ENCODE measurements at places on chromosomes 3 and 15.

DNA sequence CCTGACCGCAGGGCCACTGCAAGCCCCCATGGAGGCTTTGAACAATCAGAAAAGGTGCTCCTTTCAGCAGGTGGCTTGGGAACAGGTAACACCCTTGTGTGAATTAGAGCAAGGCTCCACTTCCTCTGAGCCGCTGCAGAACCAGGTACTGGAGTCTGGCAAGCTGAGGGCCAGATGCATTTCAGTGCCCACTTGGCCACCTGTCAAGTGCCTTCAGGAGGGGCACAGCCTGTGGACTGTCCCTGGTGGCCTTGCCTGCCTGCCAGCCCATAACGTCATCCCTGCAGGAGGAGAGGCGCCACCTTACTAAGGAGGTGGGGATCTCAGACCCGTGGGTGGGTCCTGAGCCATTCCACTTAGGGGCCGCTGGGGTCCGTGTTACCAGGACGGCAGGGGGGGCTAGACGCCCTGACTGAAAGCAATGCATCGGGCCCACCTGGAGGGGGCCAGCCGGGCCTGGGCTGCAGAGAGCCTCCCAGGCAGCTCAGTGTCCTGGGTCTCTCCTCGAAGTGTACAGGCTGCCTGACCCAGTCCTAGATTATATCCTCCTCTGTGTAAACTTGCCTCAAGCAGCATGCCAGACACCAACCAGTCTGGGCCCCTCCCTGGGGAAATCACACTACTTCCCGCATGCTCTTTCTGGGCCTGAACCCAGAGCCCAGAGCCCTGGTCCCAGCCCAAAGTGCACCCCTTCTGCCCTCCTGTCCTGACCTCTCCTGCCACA is 16.1 kb downstream of the SPTBN5 start:
- DNase-seq: no peak

GRCh38 chr3:64143409-64144130 is 81.7 kb downstream of the PRICKLE2 start:
- no peak for DNase-seq

- DNase-seq: no peak
Observed at GRCh38 chr15:49145651-49146609, 9.5 kb downstream of the COPS2 start.

DNA sequence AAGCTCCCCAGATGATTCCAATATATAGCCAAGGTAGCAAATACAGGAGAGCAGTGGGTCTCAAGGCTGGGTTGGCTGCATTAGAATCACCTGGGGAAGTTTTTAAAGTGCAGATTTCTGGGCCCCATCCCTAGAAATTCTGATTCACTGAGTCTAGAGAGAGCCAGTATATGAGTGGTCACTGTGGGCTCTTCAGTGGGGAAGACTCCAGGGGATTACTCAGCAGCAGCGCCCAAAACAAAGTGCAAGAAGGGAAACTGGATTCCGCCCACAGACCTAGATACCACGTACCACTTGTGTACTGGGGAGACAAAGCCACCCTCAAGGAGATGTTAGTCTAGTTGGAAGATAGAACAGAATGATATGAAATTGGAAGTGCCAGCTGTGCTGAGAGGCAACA is 40.0 kb downstream of the NME9 start:
- no peak for DNase-seq

GRCh38 chr3:138469874-138470273 is 35.5 kb downstream of the ESYT3 start:
- no peak for DNase-seq

DNA sequence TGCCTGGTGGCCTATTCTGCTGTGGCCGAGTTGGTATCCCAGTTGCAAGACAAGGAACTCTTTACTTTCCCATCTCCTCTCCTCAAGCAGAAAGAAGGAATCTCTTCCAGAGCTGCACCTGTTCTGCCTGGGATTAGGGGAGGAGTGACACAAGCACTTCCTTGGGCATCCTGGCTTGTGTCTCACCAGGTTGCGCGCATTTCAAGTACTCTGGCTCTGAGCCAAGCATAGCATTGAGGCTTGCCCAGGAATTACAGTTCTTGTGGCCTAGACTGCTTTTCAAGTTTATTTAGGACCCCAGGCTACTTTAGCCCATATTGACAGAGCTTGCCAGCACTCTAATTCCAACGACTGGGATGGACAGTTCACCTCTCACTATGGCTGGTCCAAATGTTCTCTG is 150.5 kb downstream of the RSRC1 start:
- no peak for DNase-seq

GRCh38 chr15:80501476-80501875 is 97.3 kb downstream of the ARNT2 start:
- DNase-seq: no peak

GRCh38 chr3:38382506-38383080 is 36.0 kb downstream of the XYLB start:
- no peak for DNase-seq

- no peak for DNase-seq
Observed at GRCh38 chr3:17030956-17031652, 146.3 kb downstream of the PLCL2 start.

- no peak for DNase-seq
Observed at GRCh38 chr3:82085851-82086475, 324.5 kb upstream of the GBE1 start.

DNA sequence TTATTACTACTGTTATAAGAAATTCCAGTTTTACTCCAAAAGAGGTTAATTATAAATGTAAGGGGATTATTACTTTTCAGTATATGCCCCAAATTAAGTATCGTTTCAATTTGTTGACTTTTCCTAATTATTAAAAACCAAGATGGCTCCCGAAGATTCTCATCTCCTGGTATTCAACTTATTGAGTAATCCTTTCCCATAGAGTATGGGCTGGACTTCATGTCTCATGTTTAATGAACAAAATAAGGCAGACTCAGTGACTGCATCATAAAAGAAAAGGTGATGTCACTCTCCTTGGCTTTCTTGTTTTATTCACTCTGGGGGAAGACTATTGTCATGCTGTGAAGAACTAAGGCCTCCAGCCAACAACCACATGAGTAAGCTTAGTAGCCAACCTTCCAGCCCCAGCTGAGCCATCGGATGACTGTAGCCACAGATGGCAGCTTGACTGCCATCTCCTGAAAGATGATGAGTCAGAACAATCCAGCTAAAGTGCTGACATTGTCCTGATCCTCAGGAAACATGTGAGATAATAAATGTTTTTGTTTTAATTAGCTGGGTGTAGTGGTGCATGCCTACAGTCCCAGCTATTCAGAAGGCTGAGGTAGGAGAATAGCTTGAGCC is 17.3 kb downstream of the IGF2BP2 start:
- no peak for DNase-seq

GRCh38 chr3:80192936-80193335 is 425.1 kb upstream of the ROBO1 start:
- no peak for DNase-seq

DNA sequence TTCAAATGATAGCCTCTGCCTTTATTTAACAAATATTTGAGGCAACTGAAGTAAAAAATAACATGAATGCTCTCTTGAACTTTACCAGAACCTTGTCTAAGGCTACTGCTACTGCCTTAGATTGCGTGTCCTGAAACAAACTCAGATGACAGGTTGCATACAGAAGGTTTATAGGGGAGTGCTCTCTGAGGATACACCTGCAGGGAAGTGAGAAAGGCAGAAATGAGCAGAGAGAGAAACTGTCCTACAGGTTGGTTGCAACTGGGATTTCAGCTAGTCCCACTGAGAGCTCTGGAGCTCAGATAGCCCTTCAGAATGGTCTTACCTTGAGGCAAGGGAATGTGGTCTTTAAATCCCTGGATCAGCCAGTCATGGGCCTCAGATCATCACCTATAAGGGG is 165.5 kb downstream of the IL5RA start:
- DNase-seq: no peak

- no peak for DNase-seq
Observed at GRCh38 chr15:74497584-74497983, 36.6 kb upstream of the UBL7 start.

DNA sequence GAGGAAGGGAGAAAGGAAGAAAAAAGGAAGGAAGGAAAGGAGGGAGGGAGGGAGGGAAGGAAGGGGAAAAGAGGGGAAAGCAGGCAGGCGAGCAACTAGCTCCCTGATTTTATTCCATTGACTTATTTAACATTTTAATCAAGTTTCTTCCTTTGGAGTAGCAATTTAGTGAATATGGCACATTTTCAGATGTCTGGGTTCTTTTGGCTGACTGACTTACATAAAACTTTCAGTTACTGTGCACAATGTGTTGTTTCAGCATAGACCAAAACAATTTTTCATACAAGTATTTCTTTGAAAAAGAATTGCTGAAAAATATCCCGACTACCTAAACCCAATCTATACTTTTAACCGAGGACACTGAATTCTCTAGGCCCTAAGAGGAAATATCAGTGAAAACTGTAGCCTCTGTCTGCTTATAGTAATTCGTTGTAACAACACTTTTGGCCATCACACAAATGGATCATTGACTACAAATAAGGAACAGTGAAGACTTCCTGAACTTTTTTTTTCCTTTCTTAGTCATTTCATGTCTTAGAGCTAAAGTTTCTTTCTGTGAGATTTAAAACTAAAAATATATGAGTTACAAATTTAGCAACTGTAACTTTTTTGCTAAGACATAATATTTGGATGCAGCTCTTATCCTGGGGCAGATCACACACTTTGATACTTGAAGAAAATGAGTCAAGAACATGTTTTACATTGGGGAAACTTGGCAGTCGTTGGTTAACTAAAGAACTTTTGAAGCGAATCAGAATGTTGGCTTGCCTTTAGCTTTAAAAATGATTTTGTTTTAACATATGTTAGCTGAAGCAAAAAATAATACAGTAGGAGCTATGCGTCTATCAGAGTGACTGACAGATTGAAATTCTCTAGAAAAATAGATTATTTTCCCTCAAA is 79.6 kb downstream of the SOX2 start:
- DNase-seq: no peak

DNA sequence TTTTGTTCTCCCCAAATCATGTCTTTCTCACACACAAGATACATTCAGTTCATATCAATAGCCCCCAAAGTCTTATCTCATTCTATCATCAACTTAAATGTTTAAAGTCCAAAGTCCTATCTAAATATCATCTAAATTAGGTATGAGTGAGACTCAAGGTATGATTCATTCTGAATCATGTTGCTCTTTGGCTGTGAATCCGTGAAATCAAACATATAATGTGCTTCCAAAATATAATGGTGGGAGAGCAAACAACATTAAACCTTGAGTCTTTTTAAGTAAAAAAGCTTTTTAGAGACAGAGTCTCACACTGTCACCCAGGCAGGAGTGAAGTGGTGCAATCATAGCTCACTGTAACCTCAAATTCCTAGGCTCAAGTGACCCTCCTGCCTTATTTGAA is 139.1 kb downstream of the SAMMSON start:
- no peak for DNase-seq

DNA sequence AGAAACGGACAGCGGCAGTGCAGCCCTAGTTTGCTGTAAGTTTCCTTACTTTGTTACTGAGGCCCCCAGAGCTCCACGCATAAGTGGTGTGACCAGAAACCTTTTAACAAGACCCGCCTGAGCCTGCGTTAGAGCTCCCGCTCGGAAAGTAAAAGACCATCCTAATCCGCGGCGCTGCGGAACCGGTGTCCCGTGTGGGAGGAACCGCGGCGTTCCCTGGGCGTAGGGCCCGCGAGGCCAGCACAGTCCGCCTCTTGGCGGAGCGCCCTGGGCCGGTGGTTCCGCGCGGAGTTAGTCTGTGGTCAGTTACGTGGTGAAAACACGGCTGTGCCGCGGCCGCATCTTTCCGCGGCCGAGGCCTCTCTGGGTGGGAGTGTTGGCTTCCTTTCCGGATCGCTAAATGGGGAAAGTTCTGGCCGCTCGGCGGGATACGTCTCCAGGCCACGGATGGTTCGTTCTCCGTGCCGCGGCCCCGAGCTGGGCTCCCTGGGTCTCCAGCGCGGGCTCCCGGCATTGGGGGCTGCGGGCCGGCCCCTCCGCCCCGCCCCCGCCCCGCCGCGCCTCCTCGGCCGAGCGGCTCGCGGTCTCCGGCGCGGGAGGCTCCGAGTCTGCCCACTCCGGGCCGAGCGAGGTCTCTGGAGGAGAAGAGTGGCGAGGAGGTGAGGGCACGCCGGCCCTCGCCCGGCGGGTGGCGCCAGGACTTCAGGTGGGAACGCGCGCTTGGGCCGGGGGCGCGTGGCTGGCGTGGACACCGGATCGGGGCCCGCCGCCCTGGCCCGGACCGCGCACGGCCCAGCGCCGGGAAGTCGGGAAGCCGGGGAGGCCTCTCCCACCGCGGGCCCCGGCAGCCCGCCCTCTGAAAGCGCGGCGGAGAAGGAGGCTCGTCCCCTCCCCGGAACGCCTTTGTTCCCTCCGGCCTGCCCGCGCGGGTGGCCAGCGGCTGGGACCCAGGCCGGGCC is 754 bp downstream of the B3GNT5 start:
- no peak for DNase-seq

DNA sequence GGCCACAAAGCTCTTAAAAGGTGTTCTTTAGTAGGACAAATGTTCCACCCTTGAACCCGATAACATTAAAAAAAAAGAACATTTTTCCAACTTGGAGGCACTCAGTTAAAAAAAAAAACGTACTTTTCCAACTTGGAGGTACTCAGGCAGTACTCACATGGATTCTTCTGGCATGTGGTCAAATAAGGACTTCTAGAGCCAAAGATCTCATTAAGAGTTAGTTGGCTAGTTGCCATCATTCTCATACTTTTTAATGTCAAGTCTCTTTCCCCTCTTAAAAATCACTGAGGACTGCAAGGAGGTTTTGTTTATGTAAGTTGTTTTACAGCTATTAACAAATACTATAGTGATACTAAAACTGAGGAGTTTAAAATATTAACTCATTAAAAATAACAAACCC is 101.0 kb downstream of the CADPS start:
- DNase-seq: no peak

DNA sequence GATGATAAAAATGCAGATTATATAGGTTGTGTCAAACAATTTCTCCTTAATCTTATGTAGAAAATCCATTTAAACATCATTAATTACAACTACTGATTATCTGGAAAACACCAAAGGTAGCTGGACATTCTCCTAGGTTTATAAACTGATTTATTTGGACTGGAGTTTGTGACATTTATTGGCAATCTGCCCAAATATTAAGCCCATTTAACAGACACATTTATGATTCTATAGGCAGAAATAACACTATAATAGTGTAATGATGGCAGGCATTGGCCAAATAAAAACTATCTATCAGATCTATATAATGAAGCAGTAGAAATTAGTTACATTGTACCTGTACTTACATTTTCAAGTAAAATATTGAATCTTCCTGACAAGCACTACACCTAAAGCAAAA is 117.8 kb downstream of the TFDP2 start:
- DNase-seq: no peak

GRCh38 chr15:69298697-69299441 is at the start of gene PAQR5:
PAQR5 (plus strand) TSS chr15:69298912; CDS start chr15:69360081, 61,169 bp downstream.
- no peak for DNase-seq

All from stimulated activated CD4-positive, alpha-beta T cell treated with anti-CD3 and anti-CD28 coated beads, TNF-alpha, amount 100 ng/mL, for 48 hours (primary cell).